ENCODE measurements at places on chromosomes 3 and 15.

GRCh38 chr15:40528801-40529200, 36.0 kb downstream of the CCDC32 start:
- DNase-seq = no peak

GRCh38 chr15:91311986-91312385, 211.9 kb downstream of the SV2B start:
- DNase-seq = no peak

- DNase-seq = no peak
Observed at GRCh38 chr15:27583651-27584050, 515.5 kb downstream of the OCA2 start.

GRCh38 chr3:68136411-68136810, 482.0 kb upstream of the SUCLG2 start:
- no peak for DNase-seq

GRCh38 chr3:13073326-13074005, at the start of gene IQSEC1:
IQSEC1 (minus strand) TSS chr3:13073429; CDS start chr3:13073014, 415 bp downstream.
- no peak for DNase-seq

- no peak for DNase-seq
Observed at GRCh38 chr3:72238010-72238691, 453.2 kb upstream of the PROK2 start.

DNA sequence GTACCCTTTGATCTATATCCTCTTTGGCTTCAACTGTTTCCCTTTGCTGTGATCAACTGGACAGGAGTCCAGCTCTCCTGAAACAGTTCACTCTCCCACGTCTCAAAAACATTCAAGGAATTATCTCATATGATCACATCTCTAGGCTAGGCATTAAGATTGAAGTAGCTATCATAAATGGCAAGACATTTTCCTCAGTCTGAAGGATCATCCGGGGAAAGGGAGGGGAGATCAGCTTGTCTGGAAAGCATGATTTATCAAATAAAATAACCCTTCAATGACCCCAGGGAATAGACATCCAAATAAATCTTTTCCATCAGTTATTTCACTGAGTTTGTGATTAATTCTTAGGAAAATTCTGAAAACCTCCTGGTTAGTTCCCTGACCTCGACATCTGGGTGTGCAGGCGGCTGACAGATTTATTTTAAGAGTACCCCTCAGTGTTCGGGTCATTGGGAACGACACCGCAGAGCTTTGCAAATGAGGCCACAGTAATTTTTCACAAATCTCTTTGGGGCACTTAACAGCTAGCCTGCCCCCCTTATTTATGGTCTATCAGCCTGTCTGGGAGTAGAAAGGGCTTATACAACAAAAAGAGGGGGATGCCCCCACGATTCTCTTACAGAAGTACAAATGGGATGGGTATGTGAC, 65.8 kb downstream of the NSMCE3 start:
- no peak for DNase-seq

- DNase-seq = no peak
Observed at GRCh38 chr3:171682743-171683142, 127.5 kb downstream of the PLD1 start.

- no peak for DNase-seq
Observed at GRCh38 chr3:56862352-56863062, 60.8 kb upstream of the ARHGEF3 start.

DNA sequence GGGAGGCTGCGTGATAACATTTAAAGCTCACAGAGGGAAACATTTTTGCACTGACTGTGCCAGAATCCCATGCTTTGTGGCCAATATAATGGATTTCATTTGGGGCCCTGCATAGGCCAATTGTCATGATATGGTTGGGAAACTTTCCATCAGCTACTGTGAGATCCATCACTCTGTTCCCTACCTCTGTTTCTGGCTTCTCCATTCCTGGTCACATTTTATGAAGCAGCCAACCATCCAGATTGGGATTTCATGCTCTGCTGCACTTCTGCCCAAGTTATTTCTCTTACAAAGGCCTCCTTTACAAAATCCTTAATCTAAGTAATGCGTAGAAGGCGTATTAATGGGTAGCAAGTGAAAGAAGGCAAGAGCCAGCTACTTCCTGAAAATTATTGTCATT, 221.1 kb downstream of the LRTM1 start:
- DNase-seq = no peak

- no peak for DNase-seq
Observed at GRCh38 chr3:120410116-120410515, 40.7 kb downstream of the FSTL1 start.

- no peak for DNase-seq
Observed at GRCh38 chr3:49872801-49873281, 3.1 kb upstream of the CAMKV start.

DNA sequence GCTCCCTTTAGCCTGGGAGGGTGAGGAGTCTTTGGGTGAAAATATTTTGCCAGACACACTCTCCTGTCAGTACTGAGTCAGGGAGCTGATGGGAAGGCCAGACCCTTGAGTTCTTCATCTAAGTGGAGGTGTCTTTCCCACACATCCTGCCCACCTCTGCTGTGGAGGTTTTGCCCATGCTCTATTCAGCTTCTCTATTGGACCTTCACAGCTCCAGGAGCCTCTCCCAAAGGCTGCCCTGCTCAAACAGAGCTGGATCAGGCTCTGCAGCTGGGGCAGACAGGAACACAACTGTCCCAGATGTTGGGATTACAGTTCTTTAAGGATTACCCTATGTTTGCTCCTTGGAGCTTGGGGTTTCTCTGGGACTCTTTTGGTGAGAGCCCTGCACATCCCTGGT, 77.9 kb downstream of the SPSB4 start:
- no peak for DNase-seq

DNA sequence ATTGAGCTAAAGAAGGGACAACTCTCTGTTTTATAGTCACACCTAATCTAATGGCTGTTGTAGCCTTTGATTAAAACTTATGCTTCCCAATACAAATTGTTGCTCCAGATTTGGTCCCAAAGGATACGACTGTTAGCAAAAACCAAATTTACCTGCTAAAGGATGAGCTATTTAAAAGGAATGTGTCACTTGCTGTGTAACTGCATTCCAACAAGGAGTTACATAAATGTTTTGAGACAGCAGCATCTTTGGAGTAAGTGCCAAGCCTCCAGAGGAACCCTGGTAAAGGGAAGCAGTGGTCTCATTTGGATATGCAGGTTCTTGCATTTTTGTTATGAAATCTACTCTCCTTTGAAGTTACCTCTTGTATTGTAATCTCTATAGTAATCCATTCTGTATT, 233.3 kb downstream of the THSD4 start:
- DNase-seq = no peak

- DNase-seq = peak; percentile 64
Observed at GRCh38 chr3:79521221-79521848, 246.5 kb downstream of the ROBO1 start.

DNA sequence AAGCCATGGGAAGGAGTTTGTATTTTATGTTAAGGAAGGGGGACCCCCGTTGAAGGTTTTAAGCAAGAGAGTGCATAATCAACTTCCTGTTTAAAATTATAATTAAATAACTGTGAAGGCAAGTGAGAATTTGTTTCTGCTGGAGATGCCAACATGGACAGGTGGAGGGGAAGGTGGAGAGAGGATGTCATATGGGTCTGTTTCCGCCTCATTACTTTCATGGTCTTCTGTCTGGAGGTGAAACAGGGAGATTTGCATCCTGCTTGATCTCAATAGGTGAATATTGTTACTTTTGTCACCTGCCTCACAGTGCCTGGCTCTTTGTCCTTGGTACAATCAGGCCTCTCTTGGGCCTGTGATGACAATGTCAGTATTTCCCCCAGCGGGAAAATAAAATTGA, 300.6 kb upstream of the LMCD1 start:
- DNase-seq = no peak

GRCh38 chr3:111747490-111747889, 111.6 kb upstream of the PHLDB2 start:
- DNase-seq = no peak
